ENCODE measurements at places on chromosomes 12 and 14.

DNA sequence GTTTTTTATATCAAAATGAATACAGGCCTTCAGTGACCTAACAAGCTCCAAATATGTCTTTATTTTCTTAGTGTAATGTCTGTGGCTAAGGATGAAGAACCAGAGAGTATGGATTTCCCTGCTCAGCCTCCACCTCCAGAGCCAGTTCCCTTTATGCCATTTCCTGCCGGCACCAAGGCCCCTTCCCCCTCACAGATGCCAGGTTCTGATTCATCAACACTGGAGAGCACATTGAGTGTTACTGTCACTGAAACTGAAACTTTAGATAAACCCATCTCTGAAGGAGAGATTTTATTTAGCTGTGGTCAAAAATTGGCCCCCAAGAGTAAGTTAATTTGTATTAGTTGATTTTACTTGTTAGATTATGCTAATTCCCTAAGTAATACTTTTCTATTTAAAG, 61.0 kb downstream of the KIAA0586 start:
- no peak for DNase-seq

DNA sequence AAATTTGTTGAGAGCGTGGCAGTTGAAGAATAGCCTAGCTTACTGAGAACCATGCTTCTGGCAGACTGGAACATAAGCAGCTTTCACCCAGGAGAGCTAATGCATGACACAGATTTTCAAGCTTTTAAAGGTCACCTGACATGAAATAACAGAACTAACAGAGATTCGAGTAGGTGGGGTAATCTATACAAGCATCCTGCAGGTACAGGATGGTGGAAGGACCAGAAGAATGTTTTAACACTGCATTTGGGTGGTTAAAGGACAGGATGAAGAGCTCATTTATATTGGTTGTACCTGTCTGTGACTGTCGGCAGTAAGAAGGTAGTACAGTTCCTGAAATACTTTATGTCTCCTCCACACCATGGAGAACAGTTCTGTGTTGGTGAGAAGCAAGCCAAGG, 8.9 kb downstream of the PELI2 start:
- DNase-seq: no peak

DNA sequence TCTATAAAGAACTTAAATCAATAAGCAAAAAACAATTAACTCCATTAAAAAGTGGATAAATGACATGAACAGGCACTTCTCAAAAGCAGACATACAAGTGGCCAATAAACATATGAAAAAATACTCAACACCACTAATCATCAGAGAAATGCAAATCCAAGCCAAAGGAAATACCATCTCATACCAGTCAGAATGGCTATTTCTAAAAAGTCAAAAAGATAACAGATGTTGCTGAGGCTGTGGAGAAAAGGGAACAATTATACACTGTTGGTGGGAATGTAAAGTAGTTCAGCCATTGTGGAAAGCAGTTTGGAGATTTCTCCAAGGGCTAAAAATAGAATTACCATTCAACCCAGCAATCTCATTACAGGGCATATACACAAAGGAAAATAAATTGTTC, 234.5 kb upstream of the PLXNC1 start:
- no peak for DNase-seq

- no peak for DNase-seq
Measured at GRCh38 chr12:118773956-118774723, 207.2 kb upstream of the SRRM4 start.

DNA sequence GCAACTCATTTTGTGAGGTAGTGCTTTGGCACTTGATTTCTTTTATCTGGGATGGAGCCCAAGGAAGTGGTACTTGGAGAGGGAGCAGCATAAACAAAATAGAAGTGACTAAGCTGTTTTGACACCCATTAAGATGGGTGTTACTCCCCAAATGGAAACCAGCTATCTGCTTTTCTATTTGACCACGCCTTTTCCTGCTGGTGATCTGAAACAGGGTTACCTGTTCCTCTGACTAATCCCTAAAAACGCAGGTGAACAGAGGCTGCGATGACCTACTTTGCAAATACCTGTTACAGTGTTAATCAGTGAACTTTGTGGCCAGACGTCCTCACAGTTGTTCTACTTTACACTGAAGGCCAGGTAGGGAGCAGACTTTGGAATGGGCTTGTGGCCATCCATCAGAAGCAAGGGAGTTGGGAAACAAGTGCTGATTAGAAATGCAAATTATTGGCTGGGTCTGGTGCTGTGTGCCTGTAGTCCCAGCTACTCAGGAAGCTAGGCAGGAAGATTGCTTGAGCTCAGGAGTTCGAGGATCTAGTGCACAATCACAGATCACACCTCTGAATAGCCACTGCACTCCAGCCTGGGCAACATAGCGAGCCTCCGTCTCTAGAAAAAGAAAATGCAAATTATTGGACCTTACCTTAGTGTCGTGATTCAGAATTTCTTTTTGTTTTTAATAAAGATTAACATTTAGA, 58.3 kb upstream of the HECTD1 start:
- no peak for DNase-seq

DNA sequence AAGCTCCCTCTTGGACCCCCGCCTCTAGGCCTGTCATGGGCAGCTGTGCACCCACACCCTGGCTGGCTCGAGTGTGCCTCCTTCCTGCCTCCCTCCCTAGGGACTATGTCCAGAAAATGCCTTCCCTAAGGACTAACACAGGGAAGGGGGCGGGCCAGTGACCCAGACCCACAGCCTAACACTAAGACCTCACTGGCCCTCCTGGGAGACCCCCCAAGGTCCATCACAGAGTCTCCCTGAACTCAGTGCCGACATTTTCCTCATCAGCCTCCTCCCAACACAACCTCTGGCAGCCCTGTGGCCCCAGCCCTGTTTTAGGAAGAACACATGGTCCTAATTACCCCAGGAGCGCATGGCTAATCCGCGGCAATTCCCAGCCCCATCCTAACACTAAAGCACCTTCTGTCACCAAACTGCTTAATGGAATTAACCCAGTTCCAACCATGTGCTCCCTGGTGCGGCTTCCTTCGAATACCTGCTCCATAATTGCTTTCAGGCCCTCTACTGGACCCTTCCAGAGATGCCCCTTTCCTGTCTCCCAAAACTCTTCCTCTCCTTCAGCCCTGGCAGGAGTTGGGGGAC, 5.6 kb downstream of the MSI1 start:
- DNase-seq: no peak

DNA sequence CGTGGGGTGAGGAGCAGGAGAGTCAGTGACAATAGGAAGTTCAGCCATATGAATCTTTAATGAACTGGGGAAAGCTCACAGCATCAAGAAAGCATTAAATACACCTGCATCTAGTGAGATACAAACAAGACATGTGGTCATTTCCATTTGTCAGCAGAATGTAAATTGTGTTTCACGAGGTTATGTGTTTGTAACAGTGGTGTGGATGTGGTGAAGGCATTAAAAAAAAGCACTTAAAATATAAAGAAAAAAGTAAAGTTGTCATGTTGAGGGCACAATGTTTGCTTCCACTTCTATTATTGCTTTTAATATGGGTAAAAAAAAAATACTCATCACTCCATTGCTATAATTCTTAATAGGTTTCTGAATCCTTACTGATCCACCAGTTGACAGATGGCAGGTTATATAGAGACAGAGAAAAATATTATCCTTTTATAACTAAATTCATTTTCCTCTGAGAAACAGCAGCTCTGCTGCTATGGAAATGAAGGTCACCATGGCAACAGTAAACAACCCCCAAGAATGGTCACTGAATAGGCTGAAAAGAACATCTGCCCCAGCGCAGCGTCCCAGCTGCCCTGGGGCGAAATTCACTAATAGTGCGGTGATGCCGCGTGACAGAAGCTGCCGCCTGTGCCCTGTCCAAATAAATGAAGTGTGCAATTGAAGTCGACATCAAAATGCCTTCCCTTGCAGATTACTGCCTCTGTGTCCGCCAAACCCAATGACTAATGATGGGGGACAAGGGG, 226.1 kb downstream of the FOXN3 start:
- DNase-seq: no peak

GRCh38 chr14:56310643-56311042, 192.4 kb downstream of the PELI2 start:
- DNase-seq: no peak

DNA sequence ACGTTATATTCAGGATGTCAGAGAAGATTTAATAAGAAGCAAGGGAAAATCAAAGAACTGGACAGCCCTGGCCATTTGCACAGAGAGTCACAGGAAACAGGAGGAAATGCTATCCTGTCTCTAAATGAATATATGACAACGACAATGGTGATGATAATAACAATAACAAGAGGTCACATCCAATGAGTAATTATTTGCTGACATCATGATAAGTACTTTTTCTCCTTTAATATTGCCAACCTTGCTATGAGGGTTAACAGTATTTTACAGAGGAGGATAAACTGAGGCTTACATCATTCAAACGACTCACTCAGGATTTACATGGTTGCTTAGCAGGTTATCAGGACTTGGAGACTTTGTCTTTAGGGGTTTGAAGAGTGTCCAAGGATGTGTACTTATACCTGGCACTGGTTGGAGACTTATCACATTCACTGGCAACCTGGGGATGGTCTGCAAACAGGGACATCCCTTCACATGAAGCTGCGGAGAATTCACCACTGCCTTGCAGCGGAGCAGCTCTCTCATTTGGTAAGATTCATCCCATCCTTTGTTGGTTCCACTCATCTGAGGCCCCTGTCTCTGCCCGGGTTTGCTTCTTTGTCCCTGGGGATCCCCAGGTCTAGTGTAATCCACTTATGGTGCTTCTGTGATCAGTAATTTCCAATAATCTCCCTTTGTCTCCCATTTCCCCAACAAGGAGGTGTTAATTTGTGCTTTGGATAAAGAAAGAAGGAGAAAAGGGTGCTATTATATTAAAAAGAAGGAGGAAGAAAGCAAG, 637.8 kb downstream of the BCL11B start:
- DNase-seq: no peak

- DNase-seq: peak; percentile 59
Measured at GRCh38 chr12:92827836-92828431, 101.2 kb downstream of the EEA1 start.

DNA sequence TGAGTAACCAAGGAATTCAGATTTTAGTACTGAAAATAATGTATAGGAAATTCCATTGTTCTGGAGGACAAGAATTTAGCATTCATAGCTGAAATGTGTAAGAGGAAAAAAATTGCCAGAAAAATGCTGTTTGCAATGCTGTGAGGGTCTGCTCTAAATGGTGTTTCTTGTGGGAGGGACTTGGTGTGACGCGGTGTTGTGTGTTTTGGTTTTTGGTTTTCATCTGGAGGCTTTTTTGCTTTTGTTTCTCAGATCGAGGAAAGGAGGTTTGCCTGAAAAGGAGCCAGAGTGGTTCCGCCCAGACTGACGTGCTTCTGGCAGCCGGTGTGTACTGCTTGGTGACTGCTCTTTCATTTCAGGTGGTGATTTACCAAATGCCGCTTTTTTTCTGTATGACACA, 211.8 kb upstream of the HMGA2 start:
- no peak for DNase-seq

DNA sequence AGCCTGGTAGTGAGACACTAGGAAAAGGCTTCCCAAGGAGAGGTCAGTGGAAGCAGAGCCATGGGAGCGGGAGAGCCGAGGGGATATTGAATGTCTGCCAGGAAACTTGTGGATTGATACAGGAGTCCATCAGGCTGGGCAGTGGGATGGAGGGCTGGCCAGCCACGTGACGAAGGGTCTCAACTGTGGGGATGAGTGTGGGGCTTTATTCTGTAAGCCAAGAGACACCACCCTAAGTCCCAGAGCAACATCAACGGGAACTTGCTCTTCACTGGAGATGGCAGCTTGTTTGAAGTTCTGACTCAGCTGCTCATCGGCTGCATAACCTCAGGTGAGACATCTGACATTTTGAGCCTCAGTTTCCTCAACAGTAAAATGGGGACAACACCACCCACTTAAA, 197.8 kb downstream of the VRK1 start:
- DNase-seq: no peak

GRCh38 chr14:62071039-62071438, 308.8 kb downstream of the SNAPC1 start:
- DNase-seq: no peak

- DNase-seq: peak; percentile 18
Measured at GRCh38 chr12:74111688-74112360, 425.8 kb upstream of the ATXN7L3B start.

DNA sequence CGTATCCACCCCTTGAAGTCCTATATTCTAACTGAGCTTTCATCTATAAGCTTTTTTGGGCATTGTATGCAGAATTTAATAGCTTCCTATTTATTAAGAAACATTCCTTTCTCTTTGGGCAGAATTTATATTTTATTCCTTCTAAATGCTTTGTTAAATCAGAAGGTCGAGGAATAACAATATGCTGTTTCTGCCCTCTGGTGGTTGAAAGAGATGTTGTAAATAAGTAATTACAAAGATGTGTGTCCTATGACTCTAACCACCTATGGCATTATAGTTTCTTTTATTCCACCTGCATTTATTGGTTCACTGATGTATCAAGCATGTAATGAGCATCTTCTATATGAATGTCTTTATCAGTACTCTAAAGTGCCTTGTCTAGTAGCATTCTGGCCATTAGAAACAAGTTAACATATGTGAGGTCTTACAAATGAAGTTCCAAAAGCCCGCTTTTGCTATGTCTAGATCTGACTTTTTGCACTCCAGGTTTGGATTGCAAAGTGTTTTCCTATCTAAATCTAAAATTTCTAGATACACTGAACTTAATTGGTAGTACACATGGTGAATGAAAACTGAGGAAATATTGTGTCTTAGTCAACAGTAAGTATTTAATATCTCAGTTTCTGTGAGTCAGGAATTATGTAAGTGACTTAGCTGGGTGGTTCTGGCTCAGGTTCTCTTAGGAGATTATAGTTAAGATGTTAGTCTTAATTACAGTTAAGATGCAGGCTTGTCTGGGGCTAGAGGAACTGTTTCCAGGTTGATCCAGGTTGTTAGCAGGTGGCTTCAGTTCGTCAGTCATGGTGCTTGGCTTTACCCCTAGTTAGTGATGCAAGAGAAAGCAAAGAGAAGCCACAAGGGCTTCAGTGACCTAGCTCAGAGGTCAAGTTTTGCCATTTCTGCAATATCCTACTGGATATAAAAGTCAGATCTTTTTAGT, 57.5 kb downstream of the PLEKHA5 start:
- DNase-seq: peak; percentile 35

DNA sequence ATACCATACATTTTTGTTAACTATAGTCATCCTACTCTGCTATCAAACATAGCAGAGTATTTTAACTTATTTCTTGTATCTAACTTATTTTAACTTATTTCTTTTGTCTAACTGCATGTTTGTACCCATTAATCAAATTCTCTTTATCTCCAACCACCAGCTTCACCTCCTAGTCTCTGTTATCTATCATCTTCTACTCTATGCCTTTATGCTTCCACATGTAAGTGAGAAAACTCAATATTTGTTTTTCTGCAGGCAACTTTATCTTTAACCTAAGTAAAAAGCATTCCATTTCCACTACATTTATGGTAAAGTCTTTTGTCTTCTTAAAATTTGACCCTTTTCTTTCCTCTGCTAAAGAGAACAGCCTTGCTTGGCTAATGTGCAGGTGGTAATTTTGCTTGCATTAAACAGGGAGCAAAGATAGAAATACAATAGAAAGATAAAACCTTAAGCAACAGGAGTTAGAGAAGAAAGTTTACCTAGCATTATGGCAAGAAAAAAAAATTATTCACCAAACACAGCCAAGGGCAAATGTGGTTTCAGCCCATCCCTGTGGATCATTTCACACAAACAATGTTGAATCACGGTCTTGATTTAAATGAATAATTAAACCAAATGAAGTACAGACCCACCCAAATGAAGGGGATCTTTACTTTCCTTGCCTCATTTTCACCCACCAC, 110.9 kb upstream of the TSPAN8 start:
- DNase-seq: no peak

Data from Jurkat, Clone E6-1 (cell line).